ENCODE measurements at places on chromosomes 2 and 18. TPM values are rescaled to one million over a fixed set of nuclear protein-coding genes. Genes with fewer than 3 reads are reported as not detected.

Gene PRSS56
- total RNA-seq: not detected

- no peak for DNase-seq
Observed at GRCh38 chr2:232880764-232881351, 10.8 kb downstream of the SNORC start.

DNA sequence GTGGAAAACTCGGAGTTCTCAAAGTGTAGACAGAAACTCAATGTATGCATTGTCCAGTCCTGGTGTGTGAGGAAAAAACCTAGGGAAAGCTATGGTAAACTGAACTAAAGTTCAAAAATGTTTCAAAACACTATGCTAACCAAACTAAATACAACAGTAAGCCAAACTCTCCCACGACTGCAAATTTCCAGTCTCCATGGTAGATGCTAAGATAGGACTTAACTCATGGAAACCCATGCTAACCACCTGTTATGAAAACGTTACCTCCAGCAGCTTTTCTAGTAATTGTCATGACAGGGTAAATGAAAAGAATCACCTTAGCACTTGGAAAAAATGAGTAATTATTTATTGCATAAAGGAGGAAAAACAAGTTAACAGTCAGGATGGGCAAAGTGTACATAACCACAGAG is 135.7 kb upstream of the EPC2 start:
- no peak for DNase-seq

DNA sequence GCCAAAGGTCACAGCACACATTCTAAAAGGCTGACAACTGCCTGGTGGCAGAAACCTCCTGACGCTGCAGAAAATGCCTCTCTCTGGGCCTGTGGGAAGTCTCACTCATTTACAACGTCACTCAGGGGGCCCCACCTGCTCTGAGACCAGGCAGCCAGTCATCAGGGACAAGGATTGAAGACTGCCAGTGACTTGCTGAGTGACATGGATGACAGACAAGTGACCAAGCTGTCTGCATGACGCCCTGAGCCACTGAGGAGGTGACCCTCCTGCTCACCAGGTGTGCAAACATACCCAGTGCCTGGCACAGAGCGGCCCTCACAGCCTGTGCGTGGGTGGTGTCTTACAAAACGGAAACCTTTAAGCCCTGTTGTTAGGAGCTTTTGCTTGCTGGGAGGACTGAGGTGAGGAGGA is 392.4 kb downstream of the TNS1 start:
- DNase-seq: no peak

Gene SERPINB12
- not detected for total RNA-seq

Gene KATNAL2
- total RNA-seq: 3.1 TPM

DNA sequence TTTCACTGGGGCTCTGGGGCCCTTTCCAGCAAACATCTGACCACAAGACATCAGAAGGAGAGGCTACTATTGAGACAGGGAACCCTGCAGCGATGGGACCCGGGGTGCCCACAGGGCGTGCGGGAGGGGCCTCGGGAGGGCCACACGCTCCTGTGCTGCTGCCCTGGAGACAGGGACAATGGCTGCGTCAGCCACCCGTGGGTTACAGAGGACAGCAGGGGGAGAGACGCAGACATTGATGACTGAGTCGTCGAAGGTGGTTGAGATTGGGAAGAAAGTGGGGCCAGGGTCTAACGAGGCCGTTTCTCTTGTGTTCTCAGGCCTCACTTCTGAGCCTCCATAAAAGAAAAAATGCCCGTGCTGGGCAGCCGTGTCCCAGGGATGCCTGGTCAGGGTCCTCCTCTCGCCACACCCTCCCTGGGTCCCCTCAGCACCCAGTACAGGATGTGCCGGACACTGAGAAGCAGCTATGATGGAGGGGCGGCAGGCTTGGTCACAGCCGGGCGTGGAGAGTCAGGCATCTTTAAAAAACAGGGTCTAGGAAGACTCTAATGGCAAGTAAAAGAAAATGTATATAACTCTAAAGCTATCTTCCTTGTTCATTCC is 73.9 kb downstream of the NDUFA10 start:
- DNase-seq: no peak

- DNase-seq: no peak
Observed at GRCh38 chr2:127985735-127986134, 42.1 kb downstream of the SAP130 start.
